Frontal cortex (tissue), 4 donors: ENCODE measurements at places on chromosomes 5 and 9.

DNA sequence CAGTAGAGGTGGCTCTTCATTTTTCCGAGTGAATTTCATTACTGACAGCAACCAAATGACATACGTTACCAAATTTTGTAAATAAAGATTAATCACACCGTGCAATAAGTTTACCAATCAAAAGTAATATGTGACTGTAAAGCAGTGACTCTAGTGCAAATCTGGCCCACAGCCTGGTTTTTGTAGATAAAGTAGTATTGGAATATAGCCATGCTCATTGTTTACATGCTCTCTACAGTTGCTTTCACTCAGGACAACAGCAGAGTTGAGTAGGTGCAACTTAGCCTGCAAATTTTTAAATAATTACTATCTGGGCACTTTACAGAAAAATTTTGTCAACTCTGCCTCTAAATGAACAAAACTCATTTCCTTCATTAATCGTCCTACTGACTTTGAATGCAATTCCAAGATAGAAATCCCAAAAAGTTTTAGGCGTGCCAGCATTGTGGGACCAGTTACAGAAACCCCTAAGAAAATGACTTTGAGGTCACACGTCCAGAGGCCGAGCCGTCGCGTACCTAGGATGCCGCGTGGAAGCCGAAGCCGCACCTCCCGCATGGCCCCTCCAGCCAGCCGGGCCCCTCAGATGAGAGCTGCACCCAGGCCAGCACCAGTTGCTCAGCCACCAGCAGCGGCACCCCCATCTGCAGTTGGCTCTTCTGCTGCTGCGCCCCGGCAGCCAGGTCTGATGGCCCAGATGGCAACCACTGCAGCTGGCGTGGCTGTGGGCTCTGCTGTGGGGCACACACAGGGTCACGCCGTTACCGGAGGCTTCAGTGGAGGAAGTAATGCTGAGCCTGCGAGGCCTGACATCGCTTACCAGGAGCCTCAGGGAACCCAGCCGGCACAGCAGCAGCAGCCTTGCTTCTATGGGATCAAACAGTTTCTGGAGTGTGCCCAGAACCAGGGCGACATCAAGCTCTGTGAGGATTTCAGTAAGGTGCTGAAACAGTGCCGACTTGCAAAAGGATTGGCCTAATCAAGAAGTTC, 180.7 kb upstream of the TLE4 start:
- no peak for DNase-seq

GRCh38 chr9:110141227-110141793, 66.6 kb downstream of the C9orf152 start:
- no peak for DNase-seq

- DNase-seq, result no peak
These were observed 92.9 kb upstream of the MTAP start for GRCh38 chr9:21709464-21710058.

GRCh38 chr5:159792180-159792579, 124.1 kb upstream of the ADRA1B start:
- DNase-seq, result no peak

GRCh38 chr5:8363138-8363537, 494.2 kb downstream of the MTRR start:
- DNase-seq, result no peak

DNA sequence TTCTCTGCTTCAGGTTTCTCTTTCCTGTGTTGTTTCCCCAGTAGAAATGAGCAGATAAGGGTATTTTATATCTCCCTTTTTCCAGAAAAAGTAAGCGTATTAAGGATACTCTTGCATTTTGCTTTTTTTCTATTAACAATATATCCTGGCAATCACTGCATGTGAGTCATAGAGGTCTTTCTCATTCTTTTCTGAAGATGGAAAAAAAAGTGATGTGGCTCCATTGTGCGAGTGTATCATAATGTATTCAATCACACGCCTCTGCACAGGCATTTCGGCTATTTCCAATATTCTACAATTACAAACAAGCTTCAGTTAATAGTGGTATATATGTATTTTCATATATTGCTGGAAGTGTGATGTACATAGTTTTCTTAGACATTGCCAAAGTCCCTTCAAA, 155.9 kb downstream of the MED27 start:
- DNase-seq, result no peak

- DNase-seq, result no peak
These were observed 92.8 kb upstream of the RAD23B start for GRCh38 chr9:107190061-107190935.

DNA sequence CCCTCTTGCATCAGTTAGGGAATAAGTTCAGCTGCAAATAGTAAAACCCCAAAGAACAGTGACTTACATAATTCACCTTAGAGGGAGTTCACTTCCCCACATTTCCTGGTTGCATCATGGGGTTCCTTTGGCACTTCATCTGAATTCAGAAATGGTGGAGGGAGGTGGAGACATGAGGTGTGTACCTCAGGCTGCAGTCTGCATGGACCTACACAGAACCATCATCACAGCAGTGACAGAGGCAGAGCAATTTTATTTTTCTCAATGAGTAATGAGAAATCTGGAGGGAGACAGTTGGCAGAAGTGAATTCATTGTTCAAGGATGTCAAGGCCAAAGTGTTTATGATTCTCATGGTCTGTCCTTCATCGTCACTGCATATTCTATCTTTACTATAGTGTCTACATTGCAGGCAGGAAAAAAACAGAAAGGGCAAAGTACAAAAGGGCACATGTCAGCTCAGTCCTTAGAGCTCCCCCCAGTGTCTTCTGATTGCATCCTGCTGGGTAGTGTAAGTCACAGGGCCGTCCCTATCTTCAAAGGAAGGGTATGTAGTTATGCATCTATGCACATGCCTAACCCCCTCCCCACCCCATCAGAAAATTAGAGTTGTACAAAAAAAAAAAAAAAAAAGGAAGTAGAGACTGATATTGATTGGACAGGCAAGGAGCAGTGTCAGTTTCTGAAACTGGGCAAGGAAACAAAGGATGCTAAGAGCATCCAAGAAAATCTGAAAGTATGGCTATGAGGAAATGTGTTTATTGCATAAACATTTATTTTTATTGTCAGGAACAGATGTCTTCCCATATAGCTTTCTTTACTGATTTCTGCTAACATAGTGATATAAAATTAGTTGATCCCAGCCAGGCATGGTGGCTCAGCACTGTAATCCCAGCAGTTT, 132.7 kb upstream of the APC start:
- DNase-seq, result no peak

DNA sequence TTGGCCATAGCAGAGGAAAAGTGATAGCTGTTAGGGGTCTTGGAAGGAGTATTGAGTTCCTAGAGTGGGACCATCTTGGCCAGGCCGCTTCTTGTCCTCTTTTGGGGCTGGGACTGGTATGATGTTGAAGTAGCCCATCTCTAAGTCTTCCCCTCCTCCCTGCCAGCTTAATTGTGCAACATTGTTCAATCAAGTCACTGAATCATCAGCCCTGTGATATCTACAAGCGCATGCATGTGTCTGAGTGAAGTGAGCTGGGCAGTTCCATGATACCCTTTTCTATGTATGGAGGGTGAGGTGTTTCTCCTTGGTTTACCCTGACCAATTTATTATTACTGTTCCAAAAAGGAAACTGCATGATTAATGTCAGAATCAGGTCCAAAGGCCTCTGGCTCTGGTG, 112.2 kb downstream of the C9orf152 start:
- no peak for DNase-seq

- DNase-seq, result no peak
These were observed 16.9 kb downstream of the CARD19 start for GRCh38 chr9:93112864-93113389.

DNA sequence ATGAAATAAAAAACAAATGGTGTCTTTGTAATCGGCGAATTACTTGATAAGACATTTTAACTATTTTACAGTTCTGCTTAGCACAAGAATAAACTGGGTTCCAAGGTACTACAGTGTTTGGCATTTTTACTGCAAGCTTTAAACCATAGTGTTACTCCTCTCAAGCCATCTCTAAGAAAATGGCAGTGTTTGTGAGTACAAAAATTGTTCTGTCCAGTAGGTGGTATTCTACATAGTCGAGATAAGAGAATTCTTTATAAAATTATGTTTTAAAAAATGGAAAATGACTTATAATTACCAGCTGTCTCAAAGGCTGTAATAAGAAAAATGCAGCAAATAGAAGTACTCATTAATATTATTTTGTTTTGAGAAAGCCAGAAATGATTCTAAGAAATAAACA, 3.2 kb downstream of the SMIM15 start:
- no peak for DNase-seq

DNA sequence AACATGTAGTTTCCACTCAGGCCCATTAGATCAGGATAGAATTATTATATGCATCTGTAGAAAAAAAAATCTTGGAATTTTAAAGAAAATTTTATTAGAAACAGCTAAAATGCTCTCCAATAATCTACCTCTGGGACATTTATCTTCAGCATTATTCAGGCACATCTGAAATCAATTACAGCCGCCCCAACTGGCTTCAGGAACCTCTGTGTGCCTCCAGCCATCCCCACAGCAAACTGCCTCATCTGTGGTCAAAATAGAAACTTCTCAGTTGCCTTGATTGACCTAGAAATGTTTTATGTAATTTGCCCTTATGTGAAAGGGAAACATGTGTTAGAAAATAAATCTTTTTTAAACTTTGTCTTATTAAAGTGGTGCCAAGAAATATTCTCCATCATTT, 120.1 kb upstream of the LPAR1 start:
- no peak for DNase-seq
